ENCODE measurements at places on chromosomes 2 and 18. TPM values are rescaled to one million over a fixed set of nuclear protein-coding genes. Genes with fewer than 3 reads are reported as not detected.

The CHPF gene
- total RNA-seq, result 0.44 TPM

The FKBP7 gene
- total RNA-seq, result 19.0 TPM

The OSBPL1A gene
- 10.7 TPM for total RNA-seq

The ZNF385B gene
- total RNA-seq, result not detected

The PLEK gene
- under 0.01 TPM for total RNA-seq

The CAVIN2 gene
- 252 TPM for total RNA-seq

The STPG4 gene
- total RNA-seq, result not detected

The LYPD6B gene
- not detected for total RNA-seq

The RNF181 gene
- total RNA-seq, result 226 TPM

The IL18R1 gene
- 0.22 TPM for total RNA-seq

The GAD1 gene
- total RNA-seq, result 0.40 TPM

The SERPINB12 gene
- total RNA-seq, result not detected

The IL1F10 gene
- not detected for total RNA-seq

The DPP10 gene
- total RNA-seq, result not detected

The KCNIP3 gene
- total RNA-seq, result under 0.01 TPM

The EGR4 gene
- total RNA-seq, result under 0.01 TPM

The CDH2 gene
- 2.2 TPM for total RNA-seq

The HOXD4 gene
- 1.3 TPM for total RNA-seq

The LONRF2 gene
- not detected for total RNA-seq

The SDC1 gene
- 0.40 TPM for total RNA-seq

The RPL31 gene
- total RNA-seq, result 1,542 TPM

The GPATCH11 gene
- total RNA-seq, result 5.2 TPM

The PSMD14 gene
- 63.0 TPM for total RNA-seq

The CYRIA gene
- total RNA-seq, result 26.4 TPM

The TUBB8B gene
- total RNA-seq, result not detected

The CHRNG gene
- not detected for total RNA-seq

The INHBB gene
- total RNA-seq, result 21.1 TPM

The KCNG2 gene
- 1.4 TPM for total RNA-seq

The LYG1 gene
- total RNA-seq, result 0.22 TPM

The AMER3 gene
- not detected for total RNA-seq

The SCN2A gene
- total RNA-seq, result under 0.01 TPM

The UNC80 gene
- total RNA-seq, result 0.20 TPM

The MAB21L4 gene
- total RNA-seq, result not detected

The CDH7 gene
- total RNA-seq, result under 0.01 TPM

The ADD2 gene
- 7.2 TPM for total RNA-seq

The ALPI gene
- total RNA-seq, result not detected

The NYAP2 gene
- total RNA-seq, result not detected

The SFXN5 gene
- total RNA-seq, result 8.9 TPM

The PFN4 gene
- under 0.01 TPM for total RNA-seq

The C18orf54 gene
- 5.2 TPM for total RNA-seq

The RAB27B gene
- total RNA-seq, result under 0.01 TPM

The SERPINB5 gene
- 0.22 TPM for total RNA-seq

The RNU2-63P gene
- total RNA-seq, result 70.8 TPM

The C2orf66 gene
- not detected for total RNA-seq

The SERPINB11 gene
- total RNA-seq, result not detected

The RAX gene
- not detected for total RNA-seq

The RSAD2 gene
- 0.20 TPM for total RNA-seq

The RASGRP3 gene
- 138 TPM for total RNA-seq

The RAB6D gene
- not detected for total RNA-seq

The PDE11A gene
- not detected for total RNA-seq

The STEAP3 gene
- 7.2 TPM for total RNA-seq

The LOXHD1 gene
- not detected for total RNA-seq

The FANCL gene
- 8.9 TPM for total RNA-seq

The RPRM gene
- total RNA-seq, result not detected

The ACMSD gene
- total RNA-seq, result not detected

The ZNF516 gene
- 12.7 TPM for total RNA-seq

The FBXO36 gene
- 0.87 TPM for total RNA-seq
